ENCODE measurements at places on chromosomes 11 and 22.
A peak's percentile ranks its signal among the peaks of the same experiment; 100 is the strongest.

- no peak for DNase-seq
Measured at GRCh38 chr11:128734103-128734831, 40.4 kb downstream of the FLI1 start.

DNA sequence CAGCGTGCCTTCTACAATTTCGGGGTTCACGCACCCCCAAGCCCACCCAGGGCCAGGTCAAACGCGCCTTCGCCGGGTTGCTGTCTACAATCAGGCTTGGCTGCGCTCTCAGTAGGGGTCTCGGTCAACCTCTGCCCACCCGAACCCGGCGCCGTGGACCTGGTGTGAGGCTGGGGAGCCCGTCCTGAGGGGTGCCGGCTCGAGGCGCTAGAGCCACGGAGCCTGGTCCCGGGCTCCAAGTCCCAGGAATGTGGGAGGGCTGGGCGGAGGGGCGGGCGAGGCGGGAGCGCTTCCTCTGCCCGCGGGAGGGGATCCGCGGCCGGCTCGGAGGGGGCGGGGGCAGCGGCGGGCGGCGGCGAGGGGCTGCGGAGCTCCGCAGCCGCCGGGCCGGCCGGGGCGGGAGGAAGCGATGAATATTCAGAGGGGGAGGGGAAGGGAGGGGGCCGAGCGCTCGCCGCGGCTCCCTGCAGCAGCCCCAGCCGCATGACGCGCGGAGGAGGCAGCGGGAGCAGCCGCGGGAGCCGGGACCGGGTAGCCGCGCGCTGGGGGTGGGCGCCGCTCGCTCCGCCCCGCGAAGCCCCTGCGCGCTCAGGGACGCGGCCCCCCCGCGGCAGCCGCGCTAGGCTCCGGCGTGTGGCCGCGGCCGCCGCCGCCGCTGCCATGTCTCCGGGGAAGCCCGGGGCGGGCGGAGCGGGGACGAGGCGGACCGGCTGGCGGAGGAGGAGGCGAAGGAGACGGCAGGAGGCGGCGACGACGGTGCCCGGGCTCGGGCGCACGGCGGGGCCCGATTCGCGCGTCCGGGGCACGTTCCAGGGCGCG lies at the start of gene PTPRJ:
PTPRJ (plus strand) TSS at position 472 of the 819 bp plus-strand sequence. CDS start 354 bp downstream, outside the sequence.
- peak; percentile 32 for DNase-seq

DNA sequence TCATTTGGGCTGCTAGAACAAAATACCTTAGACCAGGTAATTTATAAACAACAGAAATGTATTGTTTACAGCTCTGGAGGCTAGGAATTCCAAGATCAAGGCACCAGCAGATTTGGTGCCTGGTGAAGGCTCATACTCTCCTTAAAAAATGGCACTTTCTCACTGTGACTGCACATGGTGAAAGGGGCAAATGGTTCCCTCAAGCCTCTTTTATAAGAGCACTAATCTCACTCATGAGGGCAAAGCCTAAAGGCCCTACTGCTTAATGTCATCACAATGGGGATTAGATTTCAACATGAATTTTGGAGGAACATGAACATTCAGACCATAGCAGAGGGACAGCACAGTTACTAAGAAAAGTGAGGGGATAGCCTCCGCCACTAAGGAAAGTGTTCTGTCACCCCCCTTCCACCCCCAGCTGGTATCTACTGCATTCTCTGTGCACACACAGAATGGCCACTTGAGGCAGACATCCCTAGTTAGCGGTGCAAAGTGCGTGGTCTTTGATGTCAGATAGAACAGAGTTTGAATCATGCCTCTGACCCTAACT lies 47.2 kb upstream of the CEP295 start:
- DNase-seq, result no peak

- peak; percentile 32 for DNase-seq
Measured at GRCh38 chr22:21816787-21817496, 50.5 kb downstream of the MAPK1 start.
